AG09309 (cell line): ENCODE measurements at places on chromosomes 2 and 18.

DNA sequence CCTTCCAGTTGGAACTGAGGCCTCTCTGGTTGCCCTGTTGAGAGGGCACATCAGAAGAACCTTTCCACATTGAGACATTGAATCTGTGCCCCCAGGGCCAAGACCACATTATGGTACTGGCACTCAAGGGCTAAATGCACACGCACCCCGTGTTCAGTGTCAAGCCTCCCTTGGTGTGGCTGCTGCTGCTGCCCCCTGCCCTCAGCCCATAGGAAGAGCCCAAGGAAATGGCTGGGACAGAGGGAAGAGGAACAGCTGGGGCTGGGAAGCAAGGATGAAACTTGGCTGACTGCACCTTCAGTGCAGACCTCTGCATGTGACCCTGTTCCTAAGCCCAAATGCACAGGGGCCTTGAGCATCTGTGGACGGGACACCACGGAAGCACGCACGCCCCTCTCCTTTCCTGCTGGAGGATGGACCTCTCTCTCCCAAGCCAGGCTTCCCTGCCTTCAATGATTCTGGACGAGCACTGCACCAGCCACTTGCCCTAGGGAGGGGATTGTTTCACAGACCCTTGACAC is 40.2 kb downstream of the NIFK start:
- no peak for DNase-seq

- DNase-seq: peak; percentile 75
Measured at GRCh38 chr2:130342020-130342532, 621 bp upstream of the IMP4 start.

- no peak for DNase-seq
Measured at GRCh38 chr2:140639628-140640027, 1491.2 kb downstream of the LRP1B start.

DNA sequence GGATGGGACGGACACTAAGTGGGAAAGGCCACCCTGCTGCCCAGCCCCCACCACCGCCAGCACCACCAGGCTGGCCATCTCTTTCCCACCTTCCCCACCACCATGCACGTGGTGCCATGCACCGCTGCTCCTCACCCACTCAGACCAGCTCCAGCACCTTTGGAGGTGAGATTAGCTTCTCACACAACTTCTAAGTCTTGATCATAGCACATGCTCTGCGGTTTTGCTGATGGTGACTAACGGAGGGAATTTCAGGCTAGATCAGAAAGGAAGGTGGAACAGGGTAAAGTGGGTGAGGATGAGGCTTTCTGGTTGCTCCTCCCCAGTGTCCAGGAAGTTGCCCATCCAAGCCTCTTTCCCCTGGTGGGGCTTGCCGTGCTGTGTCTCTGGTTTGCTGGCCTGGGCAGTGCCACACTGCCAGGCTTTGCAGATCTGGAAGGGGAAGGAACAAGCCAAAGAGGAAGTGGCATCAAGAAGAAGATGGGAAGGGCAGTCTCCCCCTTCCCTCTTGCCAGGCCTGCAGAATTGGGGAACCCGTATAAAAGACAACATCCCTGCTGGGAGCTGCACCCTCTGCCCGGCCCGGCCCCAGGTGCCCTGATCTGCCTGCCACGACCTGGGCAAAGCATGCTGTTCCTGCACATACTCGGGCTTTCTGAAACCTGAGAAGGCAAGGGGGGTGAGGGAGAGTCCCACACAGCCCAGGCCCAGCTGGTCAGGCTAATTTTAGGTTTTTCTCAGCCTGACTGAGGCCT is 44.3 kb upstream of the CAB39 start:
- no peak for DNase-seq

DNA sequence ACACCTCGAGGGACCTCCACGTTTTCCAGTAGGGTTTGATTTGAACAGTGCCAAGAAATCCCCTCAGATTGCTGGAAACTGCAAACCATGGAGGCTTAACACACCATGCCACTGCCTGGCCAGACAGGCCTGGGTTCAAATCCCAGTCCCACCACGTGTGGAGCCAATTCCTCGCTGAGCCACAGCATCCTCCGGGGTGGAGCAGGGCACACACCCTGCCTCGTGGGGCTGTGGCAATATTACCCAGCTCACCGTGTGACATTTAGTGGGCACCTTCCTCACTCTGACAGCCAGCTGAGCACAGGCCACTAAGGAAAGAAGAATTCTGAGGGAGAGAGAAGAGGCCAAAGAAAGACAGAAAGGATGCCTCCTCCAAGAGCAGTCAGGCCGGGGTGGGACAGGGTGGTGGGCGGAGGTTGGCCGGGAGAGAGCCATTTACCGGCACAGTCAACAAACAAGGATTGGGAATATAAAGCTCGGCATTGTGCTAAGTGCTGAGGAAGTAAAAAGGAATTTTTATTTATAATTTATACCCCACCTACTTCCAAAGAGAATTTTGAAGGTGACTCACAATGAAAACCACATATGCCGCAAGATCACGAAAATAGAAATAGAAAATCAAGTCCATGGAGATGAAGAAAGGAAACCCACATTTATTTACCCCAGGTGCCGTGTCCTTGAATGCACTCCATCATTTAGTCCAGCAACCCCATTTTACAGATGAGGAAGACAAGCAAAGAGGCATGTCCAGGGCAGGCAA is 111.5 kb downstream of the MCFD2 start:
- DNase-seq: peak; percentile 95

DNA sequence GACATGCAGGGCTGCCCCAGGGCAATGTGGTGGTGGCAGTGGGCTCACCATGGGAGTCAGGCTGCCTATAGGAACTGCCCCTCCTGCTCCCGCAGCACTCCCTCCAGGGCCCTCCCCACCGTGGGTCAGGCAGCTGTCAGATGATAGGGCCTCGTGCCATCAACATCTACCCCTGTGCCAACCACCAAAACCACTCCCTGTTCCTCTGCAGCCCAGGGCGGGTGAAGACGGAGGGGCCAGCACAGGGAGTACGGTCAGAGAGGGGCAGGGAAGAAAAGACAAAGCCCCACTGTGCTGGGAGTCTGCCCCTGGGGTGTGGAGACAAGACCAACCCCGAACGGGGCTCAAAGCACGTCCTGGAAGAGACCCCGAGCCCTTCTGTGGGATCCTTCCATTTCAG is 97.4 kb downstream of the TNS1 start:
- DNase-seq: no peak

- DNase-seq: no peak
Measured at GRCh38 chr2:238924032-238924431, 76.1 kb downstream of the TWIST2 start.

DNA sequence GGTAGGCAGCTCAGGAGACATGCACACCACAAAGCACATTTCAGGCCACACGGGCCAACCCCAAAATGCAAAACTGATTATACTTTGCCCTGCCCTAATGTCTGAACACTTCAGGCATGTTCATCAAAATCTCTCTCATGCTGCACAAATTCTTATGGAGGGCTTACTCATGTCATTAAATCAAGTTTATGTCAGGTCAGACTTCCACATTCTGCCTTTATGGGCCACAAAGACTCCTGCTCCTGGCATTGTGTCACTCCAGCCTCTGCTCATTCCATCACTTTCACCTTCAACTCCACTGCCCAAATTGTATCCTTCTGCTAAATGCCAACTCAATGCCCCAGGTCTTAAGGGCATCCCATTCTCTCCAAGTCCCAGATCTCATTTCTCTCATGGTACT is 9.2 kb downstream of the UXS1 start:
- DNase-seq: no peak

GRCh38 chr18:51278045-51278649 is 80.7 kb upstream of the MEX3C start:
- no peak for DNase-seq

DNA sequence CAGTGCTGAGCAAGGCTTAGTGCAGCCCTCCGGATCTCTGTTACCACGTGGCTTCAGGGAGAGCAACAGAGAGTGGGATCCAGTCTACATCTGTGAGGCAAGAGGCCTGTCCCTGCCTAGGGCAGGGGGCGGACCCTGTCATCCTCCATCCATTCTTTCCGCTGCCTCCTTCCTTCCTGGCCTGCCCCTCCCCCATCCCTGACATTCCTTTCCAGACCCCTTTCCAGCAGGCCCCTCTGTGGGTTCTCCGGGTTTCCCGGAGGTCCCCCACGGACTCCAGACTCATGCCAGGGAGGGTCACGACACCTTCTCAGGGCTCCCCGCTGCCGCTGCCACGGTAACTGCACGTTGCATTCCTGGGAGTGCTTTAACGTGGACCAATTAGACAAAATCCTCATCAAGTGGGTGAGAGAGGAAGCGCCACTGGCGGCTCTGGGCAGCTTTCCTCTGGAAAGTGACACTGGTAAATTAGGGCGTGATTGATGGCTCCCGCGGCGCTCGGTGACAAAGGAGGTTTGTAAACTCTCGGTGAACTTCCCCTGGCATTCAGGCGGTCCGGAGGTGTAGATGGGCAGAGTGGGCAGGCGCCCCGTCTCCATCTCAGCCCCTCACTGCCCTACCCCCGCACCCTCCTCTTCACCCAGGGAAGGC is 11.4 kb downstream of the ATOH8 start:
- DNase-seq: no peak

GRCh38 chr18:48566589-48566988 is 27.8 kb downstream of the CTIF start:
- DNase-seq: no peak

GRCh38 chr2:14340703-14341102 is 291.8 kb upstream of the LRATD1 start:
- no peak for DNase-seq

GRCh38 chr18:49967636-49968313 is 154.4 kb upstream of the ACAA2 start:
- no peak for DNase-seq

DNA sequence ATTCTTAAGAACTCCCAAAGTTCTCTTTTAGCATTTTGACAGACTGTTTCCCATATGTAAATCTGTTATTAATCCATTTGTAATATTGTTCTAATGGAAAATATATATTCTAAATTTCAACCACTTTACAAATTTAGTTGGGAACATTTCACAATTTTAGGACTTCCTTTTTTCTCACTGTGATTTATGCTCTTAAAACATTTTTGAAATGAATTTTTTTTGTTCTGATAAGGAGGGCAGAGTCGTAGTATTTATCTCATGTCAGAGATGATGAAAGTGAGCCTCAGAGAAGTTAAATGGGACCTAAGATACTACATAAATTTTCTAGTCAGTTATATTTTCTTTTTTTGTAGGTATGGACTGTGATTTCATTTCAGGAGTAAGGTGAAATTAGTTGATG is 26.6 kb downstream of the RASGRP3 start:
- no peak for DNase-seq

GRCh38 chr2:235447210-235447609 is 46.6 kb upstream of the AGAP1 start:
- no peak for DNase-seq

DNA sequence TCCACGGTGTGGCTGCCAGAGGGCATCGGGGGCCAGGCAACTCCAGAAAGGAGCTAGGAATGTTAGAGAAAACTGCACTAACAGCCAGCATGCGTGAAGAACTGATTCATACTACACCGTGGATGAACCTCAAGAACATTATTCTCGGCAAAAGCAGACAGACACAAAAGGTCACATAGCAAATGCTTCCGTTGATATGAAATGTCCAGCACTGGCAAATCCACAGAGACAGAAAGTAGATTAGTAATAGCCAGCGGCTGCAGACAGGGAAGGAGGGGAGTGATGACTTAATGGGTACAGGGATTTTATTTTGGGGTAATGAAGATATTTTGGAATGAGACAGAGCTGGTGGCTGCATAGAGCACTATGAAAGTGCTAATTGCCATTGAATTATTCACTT is 37.4 kb downstream of the SCTR start:
- no peak for DNase-seq

DNA sequence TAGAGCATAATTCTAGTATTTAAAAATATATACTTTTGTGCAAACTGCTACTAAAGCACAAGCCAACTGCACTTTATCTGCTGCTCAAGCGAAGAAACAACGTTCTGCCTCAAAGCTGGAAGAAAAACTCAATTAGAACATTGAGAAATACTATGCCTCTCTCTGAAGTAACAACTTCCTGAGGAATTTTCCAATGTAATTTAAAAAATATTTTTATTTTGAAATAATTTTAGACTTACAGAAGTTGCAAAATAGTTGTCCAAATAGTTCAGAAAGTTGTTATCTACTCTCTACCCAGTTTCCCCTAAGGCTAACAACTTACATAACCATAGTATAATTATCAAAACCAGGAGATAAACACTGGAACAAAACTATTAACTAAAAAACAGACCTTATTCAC is 12.3 kb upstream of the POLI start:
- peak; percentile 45 for DNase-seq

GRCh38 chr2:33134086-33134771 is 187.5 kb downstream of the LTBP1 start:
- peak; percentile 96 for DNase-seq
